Neural crest cell (in vitro differentiated cells): ENCODE measurements at places on chromosomes 2 and 18.

GRCh38 chr2:136135921-136136906, 18.3 kb upstream of the CXCR4 start:
- DNase-seq, result no peak

GRCh38 chr2:113138428-113139322, 11.3 kb downstream of the IL1RN start:
- DNase-seq, result peak; percentile 56

- DNase-seq, result no peak
Observed at GRCh38 chr2:54720563-54720962, 2.9 kb upstream of the EML6 start.

DNA sequence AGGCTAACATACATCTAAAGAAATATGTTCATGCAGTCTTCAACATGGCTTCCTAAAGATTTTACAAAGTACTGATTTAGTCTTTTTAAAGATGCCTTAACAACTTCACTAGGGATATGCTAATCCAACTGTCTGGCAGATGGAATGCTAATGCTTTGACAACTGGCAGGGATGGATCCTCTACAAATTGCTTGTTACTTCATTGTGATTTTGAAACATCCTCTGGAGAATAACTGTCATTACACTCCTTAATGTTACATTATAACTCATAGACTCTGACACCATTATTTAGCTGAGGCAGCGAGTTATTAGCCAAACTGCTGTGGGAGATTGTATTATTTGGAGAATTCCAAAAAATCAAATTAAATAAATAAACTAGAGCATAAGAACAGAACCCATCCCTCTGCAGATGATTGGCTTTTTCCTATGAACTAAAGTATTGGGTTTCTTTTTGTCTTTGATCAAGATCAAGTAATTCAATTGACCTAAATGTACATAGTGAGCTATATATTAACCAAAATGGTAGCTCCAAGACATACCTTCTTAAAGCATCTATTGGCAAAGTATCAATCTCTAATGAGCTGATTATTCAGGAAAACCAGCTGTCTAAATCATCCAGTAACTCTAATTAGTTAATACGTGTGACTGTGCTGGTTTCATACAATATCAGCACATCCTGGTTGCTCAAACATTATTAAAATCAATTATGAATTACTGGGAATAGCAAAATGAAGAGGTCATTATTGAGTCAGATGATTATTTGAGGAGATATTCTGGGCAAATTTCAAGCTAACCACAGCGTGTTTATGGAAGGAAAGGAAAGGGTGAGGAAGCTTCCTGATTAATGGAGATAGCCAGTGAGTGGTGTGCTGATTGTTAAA, 321.3 kb upstream of the TFPI start:
- DNase-seq, result no peak

DNA sequence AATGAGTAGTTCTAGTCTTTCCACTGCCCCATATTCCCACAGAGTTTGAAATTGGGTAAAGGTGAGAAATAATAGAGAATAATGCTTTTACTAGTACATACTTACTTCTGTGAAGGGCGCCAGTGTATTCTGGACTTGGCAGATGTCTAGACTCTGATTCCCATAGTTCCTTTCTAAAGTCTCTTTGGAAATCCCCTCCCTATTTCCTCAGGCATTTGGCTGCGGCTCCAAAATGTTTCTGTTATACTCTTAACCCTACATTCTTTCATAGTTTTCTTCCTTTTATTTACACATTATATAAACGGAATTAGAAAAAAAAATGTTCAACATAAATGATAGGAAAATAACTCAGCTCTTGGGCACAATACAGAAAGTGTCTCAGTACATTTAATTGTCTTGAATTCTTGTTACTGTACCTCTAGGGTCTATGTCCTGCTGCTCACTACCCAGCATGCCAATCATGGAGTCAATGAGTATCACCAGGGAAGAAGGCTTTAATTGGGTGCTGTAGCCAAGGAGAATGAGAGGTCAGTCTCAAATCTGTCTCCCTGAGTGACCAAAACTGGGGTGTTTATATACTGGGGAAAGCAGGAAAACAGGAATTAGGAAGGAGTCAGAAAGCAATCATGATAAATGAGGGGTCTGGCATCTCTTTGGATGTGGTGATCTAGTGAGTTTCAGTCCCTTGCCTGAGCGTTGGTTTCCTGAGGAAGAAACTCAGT, 147.8 kb upstream of the MMADHC start:
- no peak for DNase-seq

GRCh38 chr2:132747046-132747445, 77.0 kb upstream of the LYPD1 start:
- DNase-seq, result no peak

DNA sequence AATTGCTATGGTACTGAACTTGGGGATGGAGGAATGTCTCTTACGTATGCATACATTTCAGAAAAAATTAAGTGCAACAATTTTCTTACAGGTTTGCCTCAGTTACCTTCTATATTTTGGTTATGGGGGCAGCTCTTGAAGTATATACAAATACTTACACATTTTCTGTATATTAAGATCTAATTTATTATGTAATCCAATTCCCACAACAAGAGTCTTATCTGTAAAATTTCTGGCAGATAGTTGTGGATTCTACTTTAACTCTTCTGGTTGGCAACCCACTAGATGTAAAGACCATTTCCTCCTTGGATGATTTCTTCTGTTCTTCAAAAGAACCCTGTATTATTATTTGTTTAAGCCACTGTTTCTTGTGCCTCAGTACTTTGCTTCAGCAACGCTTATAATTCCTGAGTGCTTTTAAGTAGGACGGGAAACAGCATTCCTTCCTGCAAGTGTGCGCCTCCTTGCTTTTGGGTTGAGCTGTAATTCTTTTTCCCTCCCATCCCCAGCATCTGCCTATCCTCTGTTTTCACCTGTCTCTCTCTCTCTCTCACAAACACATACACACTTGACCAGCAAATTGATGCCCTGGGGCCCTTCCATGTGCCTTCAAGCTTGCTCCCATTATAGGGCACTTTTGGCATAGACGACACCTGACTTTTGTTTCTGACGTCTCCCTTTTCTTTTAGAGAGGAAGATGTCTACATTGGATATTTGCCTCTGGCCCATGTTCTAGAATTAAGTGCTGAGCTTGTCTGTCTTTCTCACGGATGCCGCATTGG, 61.4 kb downstream of the ACSL3 start:
- DNase-seq, result no peak

GRCh38 chr18:48098538-48098937, 168.1 kb upstream of the SMAD2 start:
- DNase-seq, result no peak

- DNase-seq, result peak; percentile 38
Observed at GRCh38 chr18:24862201-24862816, 401.9 kb downstream of the HRH4 start.

DNA sequence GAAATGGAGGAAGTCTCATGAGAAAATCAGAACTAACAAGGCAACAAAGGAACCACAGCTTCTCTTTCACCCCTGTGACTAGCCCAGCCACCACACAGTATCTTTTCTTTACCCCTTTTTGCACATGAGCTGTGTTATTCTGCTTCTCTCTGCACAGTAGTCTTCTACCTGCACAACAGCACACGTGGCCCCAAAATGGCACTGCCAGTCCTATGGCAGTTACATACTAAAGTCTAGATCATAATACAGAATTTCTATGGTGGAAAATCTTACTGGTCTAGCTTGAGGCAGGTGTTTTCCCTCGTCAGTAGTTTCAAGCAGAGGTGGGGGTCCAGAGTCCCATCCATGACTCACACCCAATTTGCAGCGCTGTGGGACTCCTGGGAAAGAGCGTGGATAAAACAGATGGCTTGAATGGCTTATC, 177.7 kb downstream of the DIS3L2 start:
- DNase-seq, result no peak

DNA sequence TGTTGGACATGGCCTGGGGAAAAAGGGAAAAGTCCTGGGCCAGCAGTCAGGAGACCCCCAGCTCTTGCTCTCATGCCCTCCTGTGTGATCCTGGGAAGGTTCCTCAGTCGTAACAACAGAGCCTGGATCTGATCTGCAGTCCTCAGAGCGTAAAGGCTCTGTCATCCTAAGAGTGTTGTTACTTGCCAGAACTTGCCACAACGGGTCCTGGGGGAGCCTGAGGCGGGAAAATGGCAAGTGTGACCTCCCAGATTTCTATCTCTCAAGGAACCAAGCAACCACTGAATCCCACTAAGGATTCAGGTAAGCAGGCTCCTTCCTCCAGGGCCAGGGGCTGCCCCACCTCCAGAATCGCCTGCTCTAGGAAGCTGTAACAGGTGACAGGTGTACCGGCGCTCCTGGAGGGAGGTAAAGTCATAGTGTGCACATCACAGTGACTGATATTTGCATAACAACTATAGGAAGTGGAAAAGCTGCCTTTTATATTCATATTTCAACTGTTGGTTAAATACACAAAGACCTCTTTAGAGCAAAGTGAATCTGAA, 18.4 kb downstream of the HS1BP3 start:
- DNase-seq, result no peak

DNA sequence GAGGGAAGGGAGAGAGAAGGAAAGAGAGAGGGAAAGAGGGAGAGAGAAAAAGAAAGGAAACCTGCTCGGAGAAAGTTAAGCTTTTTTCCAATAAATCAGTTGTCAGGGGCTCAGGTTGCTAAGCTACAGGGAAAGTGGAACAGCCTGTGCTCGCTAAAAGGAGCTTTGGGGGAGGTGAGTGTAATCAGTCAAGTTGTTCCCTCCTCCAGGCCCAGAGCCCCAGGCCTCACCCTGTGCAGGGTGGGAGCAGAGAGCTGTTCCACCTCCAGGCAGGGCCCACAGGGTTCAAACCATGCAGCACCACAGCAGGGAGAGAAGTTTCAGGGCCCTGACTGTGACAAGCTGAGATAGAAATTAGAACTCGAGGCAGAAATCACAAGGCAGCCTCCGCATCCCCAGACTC, 56.4 kb upstream of the PPP1CB start:
- no peak for DNase-seq

- DNase-seq, result no peak
Observed at GRCh38 chr2:240556553-240557100, 1.2 kb downstream of the ANKMY1 start.

DNA sequence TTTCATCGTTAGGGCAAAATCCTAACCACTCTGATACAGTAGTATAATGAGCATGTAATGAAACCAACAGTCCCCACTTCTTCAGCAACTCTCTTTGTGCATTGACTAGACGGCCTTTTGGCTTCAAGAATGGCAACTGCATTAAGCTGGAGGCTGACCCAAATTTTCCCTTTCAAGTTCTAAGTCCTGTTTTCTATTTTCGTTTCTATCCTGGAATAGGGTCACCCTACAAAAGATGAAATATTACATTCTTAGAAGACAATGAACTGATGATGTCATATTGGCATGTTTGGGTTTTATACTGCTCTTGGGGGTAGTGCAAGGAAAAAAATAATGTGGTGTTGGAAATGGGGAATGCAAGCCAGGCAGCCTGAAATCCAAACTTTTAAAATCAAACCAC, 254.4 kb downstream of the ETAA1 start:
- DNase-seq, result no peak

DNA sequence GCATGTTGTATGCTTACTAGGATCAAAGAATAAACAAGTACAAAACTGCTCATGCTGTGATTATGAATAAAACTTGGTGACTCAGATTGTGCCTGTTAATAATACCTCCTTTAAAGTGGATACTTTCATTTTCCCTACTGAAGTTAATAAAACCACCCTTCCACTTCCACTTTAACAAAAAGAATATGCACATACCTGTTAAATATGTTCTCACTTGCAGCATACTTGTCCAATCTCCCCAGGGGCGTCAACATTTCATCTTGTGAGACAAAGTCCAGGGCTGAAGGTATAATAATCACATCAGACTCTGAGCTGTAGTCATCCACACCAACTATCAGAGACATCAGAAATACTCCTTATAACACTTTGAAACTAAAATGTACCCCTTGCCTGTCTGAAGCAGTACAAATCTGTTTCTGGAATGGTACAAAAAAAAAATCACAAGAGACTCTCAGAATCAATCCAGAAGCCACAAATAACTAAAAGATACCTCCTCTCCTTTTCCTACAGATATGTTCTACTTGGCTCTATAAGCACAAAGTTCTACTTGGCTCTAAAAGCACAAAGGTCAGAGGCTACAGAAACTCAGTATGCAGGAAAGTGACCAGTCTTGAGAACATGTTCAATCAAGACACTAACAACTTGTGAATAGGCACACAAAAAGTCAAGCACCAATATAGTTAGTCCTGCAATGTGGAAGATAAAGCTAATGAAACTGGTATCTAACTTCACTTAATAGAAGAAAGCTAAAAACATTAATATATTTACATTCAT, 19.3 kb downstream of the PPP4R1 start:
- DNase-seq, result no peak

- DNase-seq, result no peak
Observed at GRCh38 chr2:62320657-62321357, 124.9 kb downstream of the B3GNT2 start.

DNA sequence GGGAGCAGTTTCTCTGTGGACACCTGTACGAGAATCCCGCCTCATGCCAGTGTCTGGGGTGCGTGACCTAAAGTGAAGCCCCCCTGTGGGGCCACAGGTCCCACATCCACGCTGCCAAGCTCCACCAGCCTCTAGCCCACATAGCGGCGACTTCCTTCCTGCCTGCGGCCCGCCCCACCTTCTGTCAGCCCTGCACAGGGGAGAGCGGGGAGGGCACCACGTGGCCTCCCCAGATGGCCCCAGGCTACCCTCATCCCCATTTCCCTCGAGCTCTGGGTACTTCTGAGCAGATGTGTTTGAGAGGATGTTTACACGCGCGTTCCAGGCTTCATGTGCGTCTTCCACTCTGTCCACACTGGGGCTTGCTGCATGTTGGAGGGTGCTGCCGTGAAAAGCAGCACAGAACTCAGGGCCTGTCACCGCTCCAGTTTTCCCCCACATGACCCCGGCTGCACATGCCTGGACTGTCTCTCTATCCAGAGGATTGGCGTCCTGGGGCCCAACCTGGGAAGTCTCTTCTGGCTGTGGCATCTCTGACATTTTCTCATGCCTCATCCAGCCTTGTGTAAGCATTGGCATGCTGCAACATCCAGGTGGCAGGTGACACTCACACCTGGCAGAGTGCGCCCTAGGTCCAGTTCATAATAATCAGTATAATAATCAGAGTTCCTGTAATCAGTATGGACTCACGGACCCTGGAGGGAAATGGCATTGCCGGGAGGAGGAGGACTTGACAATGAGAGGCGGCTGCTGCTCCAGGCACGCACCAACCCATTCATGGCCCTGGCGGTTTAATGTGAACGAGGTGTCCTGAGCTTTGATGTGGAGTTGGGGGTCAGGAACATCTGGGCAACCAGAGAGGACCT, 146.3 kb upstream of the TWIST2 start:
- DNase-seq, result no peak

DNA sequence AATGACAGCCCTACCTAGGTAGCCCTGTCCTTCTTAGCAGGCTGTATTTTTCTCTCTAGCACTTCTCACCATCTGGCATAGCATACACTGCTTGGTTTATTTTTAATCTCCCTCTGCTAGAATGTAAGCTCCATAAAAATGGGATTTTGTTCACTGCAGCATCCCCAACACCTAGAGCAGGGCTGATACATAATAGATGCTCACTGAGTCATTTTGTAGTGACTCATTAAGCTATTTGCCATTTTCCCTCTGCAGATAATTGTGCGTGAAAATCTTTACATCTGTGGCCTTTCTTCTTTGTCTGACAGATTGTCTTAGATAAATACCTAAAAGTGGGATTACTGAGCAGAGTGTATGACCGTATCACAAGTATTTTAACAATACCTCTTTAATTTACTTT, 82.5 kb downstream of the CERS6 start:
- DNase-seq, result no peak

GRCh38 chr2:105732955-105733607, 11.6 kb upstream of the NCK2 start:
- DNase-seq, result no peak
